KBM-7 (cell line): ENCODE measurements at places on chromosomes 5 and 9.

- DNase-seq = no peak
Measured at GRCh38 chr9:118652258-118652657, 717.0 kb downstream of the BRINP1 start.

GRCh38 chr9:100084128-100084453 lies 14.7 kb downstream of the ERP44 start:
- peak; percentile 30 for DNase-seq

DNA sequence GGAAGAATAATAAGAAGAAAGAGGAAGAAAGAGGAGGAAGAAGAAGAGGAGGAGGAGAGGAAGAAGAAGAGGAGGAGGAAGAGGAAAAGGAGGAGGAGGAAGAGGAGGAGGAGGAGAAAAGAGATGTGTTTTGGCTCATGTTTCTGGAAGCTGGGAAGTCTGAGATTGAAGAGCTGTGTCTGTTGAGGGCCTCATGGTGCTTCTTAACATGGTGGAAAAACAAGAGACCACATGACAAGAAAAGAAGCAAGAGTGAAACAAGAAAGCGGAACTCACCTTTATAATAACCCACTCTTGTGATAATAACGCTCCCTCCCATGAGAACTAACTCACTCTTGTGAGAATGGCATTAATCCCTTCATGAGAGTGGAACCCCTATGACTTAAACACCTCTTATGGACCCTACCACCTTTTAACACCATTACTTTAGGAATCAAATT lies 36.1 kb upstream of the RANBP6 start:
- DNase-seq = no peak

DNA sequence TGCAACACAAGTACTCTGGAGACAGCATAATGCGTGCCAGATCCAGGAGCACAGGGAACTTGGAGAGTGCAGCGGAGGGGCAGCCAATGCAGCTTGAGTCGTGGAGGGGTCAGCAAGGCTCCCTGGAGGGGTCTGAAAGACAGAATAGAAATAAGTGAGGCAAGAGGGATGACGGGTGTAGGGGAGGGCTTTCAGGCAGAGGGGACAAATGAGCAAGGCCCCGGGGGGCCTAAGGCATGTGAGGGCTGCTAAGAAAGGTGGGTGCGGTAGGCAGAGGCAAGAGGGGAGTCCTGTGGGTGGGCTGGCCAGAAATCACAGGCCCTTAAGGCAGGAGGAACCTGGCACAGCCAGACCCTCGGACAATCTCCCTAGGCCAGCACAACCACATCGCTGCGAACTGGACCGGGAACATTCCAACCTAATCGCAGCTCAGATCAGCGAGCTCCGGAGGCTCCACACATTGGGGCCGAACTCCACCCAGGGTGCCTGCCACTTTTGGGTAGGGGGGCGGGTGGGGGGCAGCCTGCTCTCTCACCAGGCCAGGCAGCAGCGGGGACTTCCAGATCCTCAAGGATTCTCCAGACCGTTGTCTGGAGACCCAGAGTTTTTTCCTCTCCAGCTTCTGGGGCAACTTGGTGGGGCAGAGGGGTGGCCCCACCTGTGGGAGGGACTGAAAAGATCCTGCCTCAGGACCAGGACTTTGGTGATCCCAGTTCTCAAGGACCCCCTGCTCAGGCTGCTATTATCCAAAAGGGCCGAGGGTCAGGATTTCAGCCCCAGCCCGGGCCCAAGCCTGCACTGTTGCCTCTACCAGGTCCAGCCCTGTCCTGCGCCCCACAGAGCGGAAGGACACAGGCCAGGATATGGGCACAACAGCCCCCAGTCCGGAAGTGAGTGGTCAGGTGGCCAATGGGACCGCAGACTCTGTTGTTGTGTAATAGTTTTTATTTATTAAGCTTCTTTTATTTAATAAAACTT lies 22.7 kb upstream of the CYSTM1 start:
- no peak for DNase-seq

DNA sequence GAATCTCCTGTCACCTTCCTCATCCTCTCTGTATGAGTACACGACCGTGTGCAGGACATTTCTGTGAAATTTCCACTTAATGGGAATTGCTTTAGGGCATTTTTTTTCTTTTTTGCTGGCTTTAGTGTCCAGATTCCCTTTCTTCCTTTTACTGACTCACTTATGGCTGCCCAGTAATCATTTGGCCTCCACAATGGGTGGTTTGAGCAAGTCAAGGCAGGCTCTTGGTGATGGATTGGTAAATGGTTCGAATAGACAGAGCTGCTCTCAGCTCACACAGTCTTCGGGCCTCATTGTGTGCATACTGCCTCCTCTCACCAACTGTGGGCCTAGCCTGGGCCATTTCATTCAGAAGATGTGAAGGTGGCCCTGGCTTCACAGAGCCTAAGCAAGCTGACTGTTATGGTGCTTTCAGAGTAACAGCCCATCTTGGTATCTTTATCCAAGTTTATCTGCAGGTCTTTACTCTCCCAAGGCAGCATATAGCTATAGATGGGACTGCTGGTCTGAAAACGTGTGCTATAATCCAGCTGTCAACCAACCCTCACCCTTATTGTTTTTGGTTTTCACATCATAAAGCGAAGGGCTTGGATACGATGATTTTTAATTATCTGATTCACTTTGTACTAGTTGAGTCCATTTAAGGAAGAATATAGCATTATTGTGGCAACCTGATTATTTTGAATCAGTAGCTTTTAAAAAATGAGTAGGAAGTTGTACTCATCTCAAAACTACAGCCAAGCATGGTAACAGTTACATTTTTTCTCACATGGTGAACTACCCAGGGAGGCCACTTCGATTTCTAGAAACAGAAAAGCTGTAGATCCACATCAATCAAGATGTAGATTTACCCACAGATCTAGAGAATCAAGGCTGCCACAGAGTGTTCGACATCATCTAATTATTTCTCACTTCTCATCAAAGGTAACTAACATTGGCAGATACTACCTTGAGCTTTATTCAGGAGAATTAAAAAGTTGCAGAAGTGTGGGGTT lies 50.4 kb upstream of the CKMT2 start:
- no peak for DNase-seq

DNA sequence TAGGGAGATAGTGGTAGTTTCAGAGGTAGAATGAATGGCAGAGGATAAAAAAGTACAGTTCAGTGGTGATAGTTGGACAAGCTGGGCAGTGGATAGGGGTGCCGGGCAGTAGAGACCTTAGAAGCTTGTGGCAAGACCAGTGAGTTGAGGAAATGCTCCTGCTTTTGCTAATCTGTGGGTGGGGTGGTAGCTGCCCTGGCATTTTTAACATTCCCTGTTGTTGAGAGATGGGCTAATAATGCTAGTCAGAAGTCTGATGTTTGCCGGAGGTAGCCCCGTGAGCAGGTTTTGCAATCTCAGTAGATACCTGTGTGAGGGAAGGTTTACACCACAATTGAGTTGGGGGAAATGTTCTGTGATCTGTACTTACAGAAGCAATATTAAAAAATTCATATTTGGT lies 91.1 kb downstream of the TRIO start:
- DNase-seq = no peak

- no peak for DNase-seq
Measured at GRCh38 chr5:73962801-73963425, 336.9 kb downstream of the ARHGEF28 start.

DNA sequence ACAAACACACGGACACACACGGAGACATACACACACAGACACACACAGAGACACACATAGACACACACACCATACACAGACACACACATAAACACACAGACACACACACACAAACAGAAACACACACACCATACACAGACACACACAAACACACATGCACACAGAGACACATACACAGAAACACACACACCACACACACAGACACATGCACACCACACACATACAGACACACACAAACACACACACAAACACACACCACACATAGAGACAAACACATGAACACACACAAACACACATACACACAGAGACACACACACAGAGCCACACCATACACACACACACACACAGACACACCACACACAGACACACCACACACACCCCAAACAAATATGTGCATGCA lies 152.7 kb upstream of the FOXD4L5 start:
- DNase-seq = no peak

DNA sequence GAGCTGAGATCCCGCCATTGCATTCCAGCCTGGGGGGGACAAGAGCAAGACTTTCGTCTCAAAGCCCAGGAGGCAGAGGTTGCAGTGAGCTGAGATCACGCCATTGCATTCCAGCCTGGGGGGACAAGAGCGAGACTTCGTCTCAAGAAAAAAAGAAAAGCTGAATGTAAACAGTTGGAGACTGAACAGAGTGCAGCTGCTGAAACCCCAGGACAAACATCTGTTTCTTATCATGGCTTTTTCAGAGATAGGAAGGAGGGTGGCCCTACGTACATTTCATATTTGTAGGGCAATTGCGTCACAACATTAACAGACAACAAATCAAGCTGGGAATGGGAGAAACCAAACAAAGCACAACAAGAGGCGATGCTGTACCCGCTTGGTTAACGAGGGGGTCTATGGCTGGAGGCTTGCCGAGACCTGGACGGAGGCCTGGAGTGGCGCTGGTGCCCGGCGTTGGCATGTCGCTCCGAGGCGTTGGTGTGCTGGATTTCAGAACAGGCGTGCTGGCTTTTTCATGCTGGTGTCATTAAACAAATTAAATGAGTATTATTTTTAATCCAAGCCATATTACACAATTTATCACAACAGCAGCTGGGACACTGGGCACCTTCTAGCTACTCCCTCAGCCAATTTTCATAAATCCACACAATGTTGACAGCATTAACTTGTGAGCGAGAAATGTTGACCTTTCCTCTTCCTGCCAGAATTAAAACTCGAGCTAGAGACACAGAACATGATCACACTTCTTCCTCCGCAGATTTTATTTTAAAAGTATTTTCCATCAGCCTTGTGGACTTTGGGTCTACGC lies 76.1 kb downstream of the TLE1 start:
- no peak for DNase-seq

DNA sequence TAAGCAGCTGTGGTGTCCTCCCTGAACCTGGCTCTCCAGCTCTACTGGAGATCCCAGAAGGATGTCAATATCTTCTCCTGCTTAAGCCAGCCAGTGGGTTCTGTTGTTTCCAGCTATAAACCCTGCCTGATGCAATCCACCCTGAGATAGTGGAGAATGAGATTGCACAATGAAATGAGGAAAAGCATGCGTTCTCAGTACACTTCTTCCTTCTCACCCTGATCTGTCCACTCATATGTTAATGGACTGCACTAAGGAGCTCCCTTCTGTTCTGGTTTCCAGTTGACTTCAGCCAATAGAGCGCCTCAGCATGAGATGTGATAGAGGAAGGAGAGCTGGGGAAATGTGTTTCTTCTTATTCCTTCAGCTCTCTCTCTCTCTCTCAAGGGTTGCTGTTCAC lies 40.0 kb upstream of the CDH6 start:
- no peak for DNase-seq

GRCh38 chr5:111511831-111512374 lies 432 bp downstream of the STARD4 start:
- no peak for DNase-seq

- no peak for DNase-seq
Measured at GRCh38 chr9:98890256-98890655, 53.5 kb upstream of the COL15A1 start.

DNA sequence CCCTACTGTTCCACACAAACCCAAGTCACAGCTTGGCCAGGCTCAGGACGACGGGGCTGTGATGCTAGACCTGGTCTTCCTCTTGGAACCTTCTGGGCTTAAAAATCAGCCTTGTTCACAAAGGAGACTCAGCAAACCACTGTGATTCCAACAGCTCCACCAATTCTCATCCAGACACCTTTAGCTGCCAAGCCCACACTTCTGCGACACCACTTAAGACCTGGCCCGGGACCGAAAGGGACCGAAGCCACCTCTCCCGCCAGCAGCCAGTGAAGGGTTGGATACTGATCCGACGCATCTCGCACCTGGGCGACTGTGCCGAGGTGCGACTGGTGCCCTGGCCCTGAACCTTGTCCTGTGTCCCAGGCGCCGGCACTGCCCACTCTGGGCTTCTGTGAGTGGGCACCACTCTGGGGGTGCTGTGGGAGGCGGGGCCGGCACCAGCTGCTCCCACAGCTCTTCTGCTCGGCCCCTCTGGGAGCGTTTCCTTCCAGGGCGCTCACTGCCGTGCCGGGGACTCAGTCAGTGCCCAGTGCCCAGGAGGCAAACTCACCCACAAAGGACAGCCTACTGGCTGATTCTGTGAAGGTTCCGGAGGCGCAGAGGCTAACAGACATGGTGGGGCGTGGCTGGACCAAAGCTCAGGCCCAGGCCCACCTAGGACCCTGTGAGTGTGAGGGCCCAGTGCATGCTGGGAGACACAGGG lies 50.9 kb downstream of the EXD3 start:
- DNase-seq = no peak

- DNase-seq = no peak
Measured at GRCh38 chr9:89468281-89468960, 29.5 kb downstream of the SEMA4D start.

GRCh38 chr9:134399435-134400056 lies 73.3 kb downstream of the RXRA start:
- peak; percentile 58 for DNase-seq

DNA sequence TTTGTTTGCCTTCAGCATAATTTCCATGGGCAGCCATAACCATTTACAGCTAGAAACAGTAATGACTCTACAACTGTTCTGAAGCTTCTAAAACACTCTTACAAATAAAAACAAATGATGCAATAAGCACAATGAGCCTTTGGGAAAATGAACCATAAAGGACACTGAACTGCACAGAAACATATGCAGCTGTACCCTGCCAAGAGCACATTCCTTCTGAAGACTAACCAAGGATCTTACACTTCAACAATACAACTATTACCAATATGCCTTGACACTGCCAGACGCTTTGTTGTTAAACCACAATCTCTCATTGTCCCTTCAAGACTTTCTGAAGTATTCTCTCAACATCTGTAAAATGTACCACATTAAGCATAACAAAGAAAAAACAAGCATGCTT lies 104.2 kb upstream of the HMHB1 start:
- no peak for DNase-seq
